ENCODE measurements at places on chromosomes 4 and X.

- no peak for DNase-seq
These were observed 663 bp upstream of the USP53 start for GRCh38 chr4:119211867-119212233.

GRCh38 chr4:37486166-37486565, 200.0 kb downstream of the RELL1 start:
- no peak for DNase-seq

GRCh38 chr4:85756938-85757337, 282.0 kb downstream of the ARHGAP24 start:
- DNase-seq: peak; percentile 38

DNA sequence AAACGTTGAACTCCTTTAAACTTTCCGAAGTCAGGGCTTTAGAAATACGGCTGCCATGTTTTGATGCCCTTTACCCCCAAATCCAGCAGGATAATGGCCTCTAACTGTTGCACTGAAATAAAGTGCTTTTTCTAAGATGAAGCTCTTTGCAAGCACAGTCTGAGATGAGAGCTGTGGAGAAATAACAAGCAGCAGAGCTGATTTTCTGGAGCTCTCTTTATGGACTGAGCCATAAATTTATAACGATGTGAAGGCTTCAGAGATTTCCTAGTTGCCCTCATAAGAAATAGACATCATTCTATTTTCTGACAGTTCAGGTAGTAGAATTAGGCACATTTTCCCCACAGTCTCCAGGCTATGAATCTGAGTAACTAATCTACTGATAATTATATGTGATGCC, 567.3 kb downstream of the PDHA2 start:
- DNase-seq: no peak

GRCh38 chr4:138869165-138869564, 146.4 kb upstream of the NOCT start:
- DNase-seq: no peak

GRCh38 chr4:116829187-116829586, 256.2 kb downstream of the TRAM1L1 start:
- no peak for DNase-seq

- peak; percentile 80 for DNase-seq
These were observed 44.7 kb downstream of the PRPS1 start for GRCh38 chrX:107672955-107673378.

GRCh38 chrX:122666601-122667000, 517.5 kb upstream of the GRIA3 start:
- DNase-seq: no peak

DNA sequence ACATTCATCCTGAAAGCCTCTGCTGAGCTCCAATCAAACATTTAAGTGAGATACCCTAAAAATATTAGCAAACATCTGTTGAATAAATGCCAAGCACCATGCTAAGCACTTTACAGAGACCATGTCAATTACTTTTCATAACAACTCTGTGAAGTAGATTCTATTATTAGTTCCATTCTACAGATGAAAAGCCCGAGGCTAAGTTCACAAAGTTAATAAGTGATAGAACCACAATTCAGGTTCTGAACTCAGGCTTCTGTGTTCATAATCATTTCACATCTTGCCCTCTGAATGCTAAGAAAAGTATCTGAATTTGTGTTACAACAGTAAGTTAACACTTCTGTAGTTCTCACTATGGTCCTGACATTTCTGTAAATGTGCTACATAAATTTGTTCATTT, 27.4 kb downstream of the SEL1L3 start:
- no peak for DNase-seq

DNA sequence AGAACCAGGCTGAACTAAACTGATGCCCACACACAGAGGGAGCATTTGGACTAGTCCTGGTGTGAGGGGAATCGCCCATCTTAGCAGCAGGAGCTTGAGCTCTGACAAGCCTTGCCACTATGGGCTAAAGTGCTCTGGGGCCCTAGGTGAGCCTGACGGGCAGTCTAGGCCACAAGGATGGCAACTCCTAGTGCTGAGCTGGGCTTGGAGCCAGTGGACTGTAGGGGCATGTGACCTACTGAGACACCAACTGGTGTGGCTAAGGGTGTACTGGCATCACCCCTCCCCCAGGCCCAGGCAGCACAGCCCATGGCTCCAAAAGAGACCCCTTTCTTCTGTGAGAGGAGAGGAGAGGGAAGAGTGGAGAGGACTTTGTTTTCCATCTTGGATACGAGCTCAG, 14.5 kb downstream of the CENPU start:
- DNase-seq: no peak

DNA sequence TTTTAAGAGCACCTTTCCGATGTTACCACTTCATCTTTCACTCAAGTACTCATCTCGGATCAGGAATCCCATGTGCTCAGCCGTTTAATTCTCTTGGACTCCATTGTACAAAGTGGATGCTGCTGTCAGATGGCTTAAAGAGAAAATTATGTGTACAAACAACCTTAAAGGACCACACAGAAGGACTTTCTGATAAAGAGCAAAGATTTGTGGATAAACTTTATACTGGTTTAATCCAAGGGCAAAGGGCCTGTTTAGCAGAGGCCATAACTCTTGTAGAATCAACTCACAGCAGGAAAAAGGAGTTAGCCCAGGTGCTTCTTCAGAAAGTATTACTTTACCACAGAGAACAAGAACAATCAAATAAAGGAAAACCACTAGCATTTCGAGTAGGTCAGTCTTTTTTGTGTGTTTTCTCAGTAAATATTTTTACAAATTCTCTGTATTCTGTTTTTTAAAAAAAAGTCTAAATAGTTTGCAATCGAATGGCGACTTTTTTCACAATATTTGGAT, 20.1 kb downstream of the MMAA start:
- DNase-seq: no peak

DNA sequence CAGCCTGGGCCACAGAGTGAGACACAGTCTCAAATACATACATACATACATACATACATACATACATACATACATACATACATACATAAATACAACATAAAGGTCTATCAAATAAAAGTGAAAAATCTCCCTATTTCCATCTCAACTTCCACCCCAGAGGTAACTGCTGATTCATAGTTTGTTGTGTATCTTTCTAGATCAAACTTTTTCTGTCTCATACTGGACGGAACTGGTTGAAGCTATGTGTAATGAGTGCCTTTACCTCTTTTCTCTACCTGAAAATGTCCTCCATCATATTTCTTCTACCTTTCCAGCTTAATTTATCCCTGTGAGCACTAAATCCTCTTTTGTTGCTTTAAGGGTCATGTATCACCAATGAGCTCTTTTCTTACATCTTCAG, 102.5 kb downstream of the HDAC8 start:
- no peak for DNase-seq

- no peak for DNase-seq
These were observed 24.2 kb upstream of the C4orf50 start for GRCh38 chr4:6042293-6043063.

- DNase-seq: peak; percentile 0
These were observed 708.9 kb downstream of the IL1RAPL1 start for GRCh38 chrX:29295987-29296680.

GRCh38 chr4:56513517-56513916, 7.9 kb downstream of the ARL9 start:
- DNase-seq: no peak

DNA sequence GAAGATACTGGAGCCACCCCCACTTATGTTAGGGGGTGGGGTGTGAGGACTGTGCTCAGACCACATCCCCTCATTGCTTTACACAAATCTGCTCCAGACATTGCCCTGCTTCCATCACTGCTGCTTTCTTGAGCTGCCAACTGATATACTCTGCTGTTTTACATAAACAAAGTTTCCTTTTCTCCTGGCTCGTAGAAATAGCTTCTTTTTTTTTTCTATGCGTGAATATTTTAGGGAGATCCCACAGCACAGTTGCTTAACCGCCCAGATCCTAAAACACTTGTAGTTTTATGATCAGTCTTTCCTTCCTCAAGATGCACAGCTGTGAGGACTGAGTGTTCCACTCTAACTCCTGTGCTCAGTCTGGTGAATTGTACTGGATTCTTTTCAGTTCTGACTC, 768.4 kb downstream of the PCDH18 start:
- no peak for DNase-seq

DNA sequence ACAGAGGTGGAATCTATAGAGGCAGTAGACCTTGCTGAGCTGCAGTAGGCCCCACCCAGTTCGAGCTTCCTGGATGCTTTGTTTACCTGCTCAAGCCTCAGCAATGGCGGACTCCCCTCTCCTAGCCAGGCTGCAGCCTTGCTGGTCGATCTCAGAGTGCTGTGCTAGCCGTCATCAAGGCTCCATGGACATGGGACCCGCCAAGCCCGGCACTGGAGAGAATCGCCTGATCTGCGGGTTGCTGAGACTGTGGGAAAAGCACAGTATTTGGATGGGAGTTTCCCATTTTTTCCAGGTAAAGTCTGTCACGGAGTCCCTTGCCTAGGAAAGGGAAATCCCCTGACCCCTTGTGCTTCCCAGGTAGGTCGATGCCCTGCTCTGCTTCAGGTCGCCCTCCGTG, 124.8 kb upstream of the KLF8 start:
- no peak for DNase-seq

DNA sequence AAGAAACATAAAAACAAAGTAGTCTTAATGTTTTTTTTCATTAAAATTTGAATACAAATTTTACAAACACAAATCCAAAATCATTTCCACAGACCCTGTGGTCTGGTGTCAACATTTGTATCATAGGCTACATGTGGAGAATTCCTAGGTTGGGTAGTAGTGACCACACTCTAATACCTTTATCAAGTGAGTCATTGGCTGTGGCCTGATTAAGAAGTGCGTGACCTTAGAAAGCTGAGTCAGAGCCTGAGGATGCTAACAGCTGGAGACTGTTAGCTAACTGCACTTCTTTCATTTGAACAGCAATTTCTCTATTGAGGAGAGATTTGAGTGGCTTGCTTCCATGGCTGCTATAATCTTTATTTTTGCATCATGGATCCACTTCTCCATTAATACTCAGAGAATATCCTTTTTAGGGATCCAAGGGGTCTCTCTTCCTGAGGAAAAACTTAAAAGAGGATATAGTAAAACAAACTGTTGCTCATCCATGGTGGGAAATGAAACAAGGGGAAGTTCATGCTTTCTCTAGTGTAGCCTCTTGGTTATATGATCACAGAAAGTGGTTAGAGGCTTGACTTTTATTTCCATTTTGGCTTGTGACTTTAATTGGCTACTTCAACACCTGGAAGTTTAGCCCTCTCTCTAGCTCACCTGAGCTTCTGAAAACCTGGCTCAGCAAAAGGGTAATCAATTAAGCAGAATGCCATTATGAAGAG, 335.8 kb downstream of the PABPC4L start:
- DNase-seq: peak; percentile 84

DNA sequence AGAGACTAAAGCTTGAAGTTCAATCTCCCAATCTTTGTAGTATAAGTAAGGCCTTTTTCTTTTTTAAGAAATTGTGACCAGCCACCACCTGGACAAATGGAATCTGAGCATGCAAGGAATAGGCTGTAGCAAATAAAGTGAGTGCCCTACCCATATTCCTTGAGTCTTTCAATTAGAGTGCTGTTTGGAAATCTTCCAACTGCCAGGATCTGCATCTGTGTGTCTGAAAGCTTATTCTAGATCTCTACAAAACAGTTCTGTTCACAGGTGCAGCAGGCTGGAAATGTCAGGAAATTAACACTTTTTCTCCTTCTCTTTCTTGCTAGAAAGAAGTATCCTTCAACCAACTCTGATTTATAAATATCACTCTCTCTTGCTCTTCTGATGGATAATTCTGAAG, 76.7 kb upstream of the NDST3 start:
- DNase-seq: no peak

- no peak for DNase-seq
These were observed 102.0 kb downstream of the ARSF start for GRCh38 chrX:3143043-3143799.

DNA sequence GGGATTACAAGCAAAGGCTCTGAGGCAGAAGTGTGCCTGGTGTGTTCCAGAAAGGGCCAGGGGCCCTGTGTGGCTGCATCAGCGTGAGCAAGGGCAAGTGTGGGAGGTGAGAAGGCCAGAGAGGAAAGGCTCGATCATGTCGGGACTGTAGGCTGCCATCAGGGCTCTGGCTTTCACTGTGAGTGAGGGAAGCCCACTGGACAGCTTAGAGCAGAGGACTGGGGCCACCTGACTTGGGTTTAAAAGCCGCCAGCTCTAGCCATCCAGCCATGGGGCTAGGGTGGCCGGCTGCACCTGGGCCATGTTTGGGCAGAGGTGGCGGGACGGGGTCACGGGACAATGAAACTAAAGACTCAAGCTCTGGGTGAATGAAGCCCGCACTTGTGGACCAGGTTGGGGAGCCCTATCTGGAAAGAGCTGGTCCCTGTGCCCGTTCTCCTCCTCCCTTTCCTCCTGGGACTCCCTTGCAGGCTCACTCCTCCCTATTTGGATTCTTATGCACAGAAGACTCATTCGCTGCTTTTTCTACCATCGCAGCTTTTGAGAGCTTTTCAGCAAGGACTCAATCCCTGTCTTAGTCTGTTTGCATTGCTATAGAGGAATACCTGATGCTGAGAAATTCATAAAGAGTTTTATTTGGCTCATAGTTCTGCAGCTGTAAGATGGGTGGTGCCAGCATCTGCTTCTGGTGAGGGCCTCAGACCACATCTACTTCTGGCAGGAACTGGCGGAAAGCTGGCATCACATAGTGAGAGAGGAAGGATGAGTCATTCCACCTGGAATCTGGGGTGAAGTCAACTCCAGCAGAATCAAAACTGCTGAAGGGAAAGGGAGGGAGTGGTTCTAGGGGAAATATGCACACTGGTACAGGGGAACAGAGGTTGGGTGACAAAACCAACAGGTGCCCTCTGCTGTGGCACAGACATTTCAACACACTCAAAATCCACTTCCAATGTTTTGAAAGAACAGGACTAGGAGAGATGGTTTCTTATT, 15.3 kb downstream of the CTAG1B start:
- DNase-seq: peak; percentile 79

GRCh38 chrX:129781134-129781672, 1.5 kb downstream of the SASH3 start:
- no peak for DNase-seq

- DNase-seq: no peak
These were observed 53.1 kb downstream of the USP11 start for GRCh38 chrX:47285836-47286320.

- no peak for DNase-seq
These were observed 76.7 kb downstream of the LRBA start for GRCh38 chr4:150938417-150938816.

GRCh38 chr4:11182586-11183355, 245.9 kb downstream of the HS3ST1 start:
- peak; percentile 73 for DNase-seq

GRCh38 chrX:40474645-40475044, 106.1 kb upstream of the ATP6AP2 start:
- no peak for DNase-seq

DNA sequence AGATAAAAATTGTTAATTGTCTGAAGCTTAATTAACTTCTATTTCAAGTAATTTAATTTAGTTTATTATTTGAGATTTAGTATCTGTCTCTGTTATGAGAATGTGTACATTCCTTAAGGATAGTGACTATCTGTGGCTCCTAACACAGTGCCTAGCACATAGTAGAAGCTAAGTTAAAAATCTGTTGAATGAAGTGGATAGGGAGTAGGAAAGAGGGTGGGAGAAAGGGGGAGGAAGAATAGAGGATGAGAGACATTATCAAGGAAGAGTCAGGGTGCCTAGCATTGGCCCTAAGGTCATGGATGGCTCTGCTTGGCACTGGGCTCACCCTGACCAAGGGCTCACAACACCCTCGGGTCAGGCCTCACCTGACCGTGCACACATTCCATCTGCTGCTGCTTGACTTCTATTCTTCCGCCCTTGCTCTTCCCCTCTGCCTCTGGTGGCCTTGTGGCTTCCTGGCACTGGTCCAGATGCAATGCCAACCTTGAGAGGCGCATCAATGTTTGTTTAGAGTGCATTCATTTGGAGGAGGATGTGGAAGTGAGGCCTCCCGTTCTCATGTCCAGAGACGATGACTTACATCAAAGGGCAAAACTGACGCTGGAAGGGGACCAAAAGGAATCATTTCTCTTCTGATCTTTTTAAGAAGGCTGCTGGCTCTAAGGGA, 42.3 kb downstream of the TRIM2 start:
- no peak for DNase-seq

Data from epithelial cell of esophagus (primary cell).